ENCODE measurements at places on chromosomes 4 and X. TPM values are rescaled to one million over a fixed set of nuclear protein-coding genes. Genes with fewer than 3 reads are reported as not detected.

GRCh38 chr4:53023677-53024299 lies 161.7 kb downstream of the RASL11B start:
- 0 out of 2 replicates have a peak, but pooled peaks cover 3% of the 10 kb centered on the region for H3K4me1 ChIP-seq
- no peak overlapping the region for H3K4me3 ChIP-seq
- no peak overlapping the region for H3K27ac ChIP-seq

- no peaks in the 10 kb centered on the region for H3K4me1 ChIP-seq
- no peak overlapping the region for H3K4me3 ChIP-seq
- no peaks in the 10 kb centered on the region for H3K27me3 ChIP-seq
- DNase-seq = no peak
- H3K27ac ChIP-seq = no peak overlapping the region
Observed at GRCh38 chr4:121009578-121010478, 62.5 kb downstream of the NDNF start.

DNA sequence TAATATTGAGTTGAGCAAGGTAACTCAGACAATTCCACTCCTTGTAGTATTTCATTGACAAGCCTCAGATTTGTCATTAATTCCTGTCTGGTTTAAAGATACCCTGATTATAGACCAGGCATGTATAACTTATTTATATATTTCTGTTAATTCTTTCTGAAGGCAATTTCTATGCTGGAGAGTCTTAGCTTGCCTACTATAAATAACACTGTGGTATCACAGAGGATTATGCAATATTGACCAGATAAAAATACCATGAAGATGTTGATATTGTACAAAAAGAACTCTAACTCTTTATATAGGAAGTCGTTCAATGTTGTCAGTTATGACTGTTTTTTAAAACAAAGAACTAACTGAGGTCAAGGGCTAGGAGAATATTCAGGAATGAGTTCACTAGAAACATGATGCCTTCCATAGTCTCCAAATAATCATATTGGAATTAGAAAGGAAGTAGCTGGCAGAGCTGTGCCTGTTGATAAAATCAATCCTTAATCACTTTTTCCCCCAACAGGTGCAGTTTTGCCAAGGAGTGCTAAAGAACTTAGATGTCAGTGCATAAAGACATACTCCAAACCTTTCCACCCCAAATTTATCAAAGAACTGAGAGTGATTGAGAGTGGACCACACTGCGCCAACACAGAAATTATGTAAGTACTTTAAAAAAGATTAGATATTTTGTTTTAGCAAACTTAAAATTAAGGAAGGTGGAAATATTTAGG lies 821 bp downstream of the CXCL8 start:
- no peak overlapping the region for H3K4me3 ChIP-seq
- H3K27ac ChIP-seq = no peak overlapping the region
- no peaks in the 10 kb centered on the region for H3K36me3 ChIP-seq
- H3K27me3 ChIP-seq = no peaks in the 10 kb centered on the region
- peaks cover 18% of the 10 kb centered on the region for H3K4me1 ChIP-seq

DNA sequence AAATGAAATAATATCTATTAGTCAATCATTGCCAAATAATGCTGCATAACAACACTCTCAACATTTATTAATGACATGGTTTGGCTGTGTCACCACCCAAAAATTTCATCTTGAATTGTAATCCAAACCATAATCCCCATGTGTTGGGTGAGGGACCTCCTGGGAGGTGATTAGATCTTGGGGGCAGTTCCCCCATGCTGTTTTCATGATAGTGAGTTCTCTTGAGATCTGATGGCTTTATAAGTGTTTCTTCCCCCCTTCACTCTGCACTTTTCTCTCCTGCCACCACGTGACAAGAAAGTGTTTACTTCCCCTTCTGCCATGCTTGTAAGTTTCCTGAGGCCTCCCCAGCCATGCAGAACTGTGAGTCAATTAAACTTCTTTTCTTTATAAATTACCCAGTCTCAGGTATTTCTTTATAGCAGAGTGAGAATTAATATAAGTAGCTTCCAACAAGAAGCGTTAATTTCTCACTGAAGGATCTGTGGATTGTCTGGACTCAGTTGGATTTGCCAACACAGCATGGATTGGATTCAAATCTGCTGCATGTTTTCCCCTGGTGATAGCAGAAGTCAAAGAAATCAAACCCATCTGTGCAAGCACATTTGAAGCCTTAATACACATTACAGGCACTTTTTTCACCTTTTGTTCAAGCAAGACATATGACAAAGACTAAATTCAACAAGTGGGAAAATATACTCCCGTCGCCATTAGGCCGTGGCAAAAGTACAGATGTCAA lies 216.6 kb downstream of the PDGFC start:
- H3K4me3 ChIP-seq = no peak overlapping the region
- no peaks in the 10 kb centered on the region for H3K27me3 ChIP-seq
- no peak overlapping the region for H3K27ac ChIP-seq
- H3K36me3 ChIP-seq = no peaks in the 10 kb centered on the region

Gene DDX53
- total RNA-seq = not detected

Gene CD99L2
- total RNA-seq = 6.2 TPM

Gene TAF7L
- 0.22 TPM for total RNA-seq

Gene NPY2R
- not detected for total RNA-seq

Gene ACSL4
- 50.5 TPM for total RNA-seq
